ENCODE measurements at places on chromosomes 5 and 9. TPM values are rescaled to one million over a fixed set of nuclear protein-coding genes. Genes with fewer than 3 reads are reported as not detected.

The PCDHGB2 gene
- 0.20 TPM for total RNA-seq

DNA sequence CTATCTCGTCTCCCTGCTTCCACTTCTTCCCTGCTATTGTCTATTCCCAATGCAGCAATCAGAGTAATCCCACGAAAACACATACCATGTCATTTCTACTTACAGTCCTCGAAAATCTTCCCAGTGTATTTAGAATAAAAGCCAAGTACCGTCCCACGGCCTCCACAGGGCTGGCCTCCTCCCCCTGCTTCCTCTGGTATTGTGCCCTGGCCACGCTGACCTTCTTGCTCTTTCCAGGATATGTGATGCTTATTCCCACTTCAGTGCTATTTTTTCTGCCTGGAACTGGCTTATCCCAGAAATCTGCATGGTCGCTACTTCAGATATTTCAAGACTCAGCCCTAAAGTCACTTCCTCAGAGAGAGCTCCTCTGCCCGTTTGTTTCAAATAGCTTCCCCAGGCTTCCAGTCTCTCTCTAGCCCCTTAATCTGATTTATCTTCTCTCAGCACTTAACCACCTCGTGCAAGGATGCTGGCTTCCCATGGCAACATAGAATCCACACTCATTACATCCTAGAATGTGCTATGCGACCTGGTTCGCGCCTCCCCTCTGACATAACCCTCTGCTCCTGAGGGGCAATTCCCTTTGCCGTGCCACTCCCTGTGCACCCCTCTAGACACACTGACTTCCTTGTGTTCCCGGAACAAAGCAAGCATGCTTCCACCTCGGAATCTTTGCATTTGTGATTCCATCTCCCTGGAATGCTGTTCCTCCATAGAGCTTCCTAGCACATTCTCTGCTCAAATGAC, 365.9 kb downstream of the ZSWIM6 start:
- no peak for DNase-seq

The SH3TC2 gene
- not detected for total RNA-seq

GRCh38 chr5:5258564-5258963, 118.4 kb downstream of the ADAMTS16 start:
- no peak for DNase-seq

GRCh38 chr9:71144495-71144894, 23.1 kb upstream of the TRPM3 start:
- no peak for DNase-seq

GRCh38 chr9:107827304-107827703, 337.7 kb upstream of the KLF4 start:
- no peak for DNase-seq

DNA sequence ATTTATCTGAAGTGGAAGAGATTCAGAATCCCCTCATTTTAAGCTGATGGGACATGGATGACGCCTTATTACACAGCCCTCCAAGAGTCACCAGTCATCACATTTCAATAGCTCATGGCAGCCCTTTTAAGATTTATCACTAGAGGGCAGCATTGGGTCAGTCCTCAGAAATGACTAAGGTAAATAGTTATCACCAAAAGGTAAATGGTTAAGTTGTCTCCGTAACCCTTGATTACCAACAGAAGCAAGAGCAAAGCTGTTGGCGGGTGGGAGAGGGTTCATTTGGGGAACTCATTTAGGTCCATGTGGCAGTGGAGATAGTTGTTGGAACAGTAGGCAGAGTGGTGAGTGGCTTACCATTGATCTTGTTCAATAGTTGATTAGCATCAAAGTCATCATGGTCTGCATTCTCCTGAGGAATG, 12.0 kb upstream of the C9 start:
- DNase-seq: no peak

GRCh38 chr5:133381571-133382365, 230.6 kb downstream of the FSTL4 start:
- DNase-seq: peak; percentile 31

DNA sequence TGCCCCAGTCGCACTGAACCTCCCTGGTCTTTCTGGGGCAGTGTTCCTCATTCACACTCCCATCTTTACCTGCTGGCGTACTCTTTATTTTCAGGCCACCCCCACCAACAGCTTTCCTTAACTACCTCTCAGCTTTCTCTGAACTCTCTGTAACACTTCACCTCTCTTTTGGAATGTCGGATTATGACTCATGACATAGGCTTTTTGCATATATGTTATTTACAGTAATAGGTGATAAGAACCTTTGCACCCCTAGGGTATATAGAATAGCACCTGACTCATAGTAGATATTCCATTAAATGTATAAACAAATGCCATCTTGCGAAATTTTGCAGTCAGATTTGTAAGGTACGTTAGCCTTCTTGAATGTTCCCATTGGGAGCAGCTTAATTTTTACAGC, 52.9 kb upstream of the MIER3 start:
- DNase-seq: no peak

DNA sequence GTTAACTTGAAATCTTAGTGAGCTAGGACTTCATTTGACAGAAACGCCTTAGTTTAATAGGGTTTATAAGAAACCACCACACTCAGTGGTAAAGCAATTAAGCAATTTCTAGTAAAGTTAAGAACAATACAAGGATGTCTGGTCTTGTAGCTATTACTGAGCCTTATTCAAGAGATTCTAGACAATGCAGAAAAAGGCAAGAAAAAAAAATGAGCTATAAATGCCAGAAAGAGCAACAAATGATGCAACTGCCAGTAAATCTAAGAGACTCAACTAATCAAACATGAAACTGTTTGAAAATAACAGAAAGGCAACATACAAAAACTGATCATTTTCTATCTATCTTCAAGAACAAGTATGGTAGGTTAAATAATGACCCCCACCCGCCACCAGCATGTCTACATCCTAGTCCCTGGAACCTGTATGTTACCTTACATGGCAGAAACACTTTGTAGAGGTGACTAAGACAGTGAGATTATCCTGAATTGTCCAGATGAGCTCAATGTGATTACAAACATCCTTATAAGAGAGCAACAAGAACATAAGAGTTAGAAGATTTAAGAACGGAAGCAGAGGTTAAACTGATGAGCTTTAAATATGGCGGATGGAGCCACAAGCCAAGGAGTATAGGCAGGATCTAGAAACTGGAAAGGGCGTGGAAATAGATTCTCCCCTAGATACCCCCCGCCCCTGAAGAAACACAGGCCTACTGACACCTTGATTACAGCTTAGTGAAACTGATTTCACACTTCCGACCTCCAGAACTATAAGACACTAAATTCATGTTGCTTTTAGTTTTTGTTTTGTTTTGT, 93.0 kb downstream of the SUSD1 start:
- DNase-seq: no peak

DNA sequence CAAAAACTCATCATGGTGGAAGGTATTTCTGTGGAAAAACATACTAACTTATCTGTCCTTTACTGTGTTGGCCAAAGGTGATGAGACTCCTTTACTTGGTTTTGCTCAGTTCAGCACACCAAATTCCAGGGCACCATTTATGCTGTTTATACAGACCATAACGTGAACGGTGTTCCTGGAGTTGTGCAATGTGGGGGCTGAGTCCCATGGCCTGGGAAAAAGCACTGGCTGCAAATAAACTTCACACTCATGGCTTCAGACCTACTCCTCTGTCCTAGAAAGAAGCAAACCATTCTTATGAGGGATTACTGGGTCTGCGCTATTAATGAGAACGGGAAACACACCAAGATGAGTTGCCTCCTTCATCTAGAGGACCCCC, 10.4 kb downstream of the FREM1 start:
- no peak for DNase-seq

DNA sequence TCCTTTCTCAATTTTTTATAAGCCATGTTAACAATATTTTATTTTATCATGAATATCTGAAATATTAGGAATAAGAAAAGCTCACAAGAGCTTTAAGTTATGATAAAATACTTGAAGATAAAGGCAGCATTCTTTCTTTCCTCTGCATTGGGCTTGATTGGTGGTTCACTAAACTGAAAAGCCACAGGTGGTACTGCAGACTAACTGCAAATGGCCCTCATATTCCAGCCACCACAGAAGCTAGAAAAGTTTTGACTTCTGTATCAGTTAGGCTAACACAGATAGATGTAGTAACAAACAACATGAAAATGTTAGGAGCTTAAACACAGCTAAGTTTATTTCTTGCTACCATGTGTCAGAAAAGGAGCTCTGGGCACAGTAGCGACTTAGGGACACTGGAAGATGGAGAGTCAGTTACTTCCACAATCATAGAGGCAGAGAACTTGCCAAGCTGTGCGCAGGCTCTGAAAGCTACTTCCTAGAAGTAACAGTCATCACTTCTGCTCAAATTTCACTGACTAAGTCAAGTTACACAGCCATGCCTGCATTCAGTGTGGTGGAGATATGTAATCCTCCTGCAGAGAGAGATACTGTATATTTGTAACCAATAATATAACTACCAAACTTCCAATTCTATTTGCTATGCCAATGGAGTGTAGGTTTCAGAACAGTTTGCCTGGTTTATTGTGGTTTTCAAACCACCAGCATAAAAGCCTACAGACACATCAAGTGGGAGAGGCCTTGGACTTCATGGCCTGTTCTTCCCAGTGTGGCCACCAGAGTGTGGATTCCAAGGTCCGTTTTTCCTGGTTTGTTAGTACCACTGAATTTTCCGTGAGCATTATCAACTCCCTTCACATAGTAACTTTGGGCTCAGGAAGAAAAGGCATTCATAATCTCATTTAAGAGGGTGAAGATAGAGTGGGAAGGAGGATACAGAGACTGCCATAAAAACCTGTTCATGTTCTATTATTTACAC, 268.3 kb downstream of the PJA2 start:
- DNase-seq: no peak

The KIF24 gene
- total RNA-seq: 6.1 TPM

DNA sequence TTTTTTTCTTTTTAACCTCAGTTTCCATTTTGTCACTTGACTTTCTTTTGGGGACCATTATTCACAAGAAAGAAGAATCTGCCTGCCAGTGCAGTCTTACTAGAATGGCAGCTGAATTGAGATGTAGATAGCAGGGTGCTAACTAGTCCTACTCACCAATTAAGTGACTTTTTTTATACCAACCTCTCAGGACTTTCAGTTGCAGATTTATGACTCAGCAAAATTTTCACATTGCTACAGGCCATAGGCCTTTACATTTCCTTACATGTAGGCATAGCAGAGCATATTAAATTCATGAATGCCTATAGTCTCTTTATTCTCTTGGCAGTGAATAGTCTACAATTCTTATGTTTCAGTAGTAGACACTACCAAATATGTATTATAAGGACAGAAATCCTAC, 54.0 kb upstream of the FKTN start:
- no peak for DNase-seq

DNA sequence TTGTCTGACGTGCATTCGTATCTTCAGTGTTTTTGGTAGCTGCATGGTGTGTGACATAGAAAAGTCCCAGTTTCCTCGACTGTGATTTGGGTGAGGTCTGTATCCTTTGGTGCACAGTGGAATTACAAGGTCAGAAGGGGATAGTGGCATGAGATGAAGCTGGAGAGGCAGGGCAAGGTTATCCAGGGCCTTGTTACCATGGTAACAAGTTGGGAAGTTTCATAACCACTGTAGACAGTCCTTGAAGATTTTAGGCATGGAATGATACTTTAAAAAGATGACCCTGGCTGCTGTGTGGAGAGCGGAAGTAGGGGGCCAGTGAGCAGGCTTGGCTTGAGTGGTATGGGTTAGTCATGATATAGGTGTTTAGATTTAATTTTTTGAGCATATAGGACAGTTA, 11.9 kb downstream of the EHMT1 start:
- DNase-seq: no peak

GRCh38 chr9:96163712-96164111, 138.3 kb downstream of the HSD17B3 start:
- no peak for DNase-seq

DNA sequence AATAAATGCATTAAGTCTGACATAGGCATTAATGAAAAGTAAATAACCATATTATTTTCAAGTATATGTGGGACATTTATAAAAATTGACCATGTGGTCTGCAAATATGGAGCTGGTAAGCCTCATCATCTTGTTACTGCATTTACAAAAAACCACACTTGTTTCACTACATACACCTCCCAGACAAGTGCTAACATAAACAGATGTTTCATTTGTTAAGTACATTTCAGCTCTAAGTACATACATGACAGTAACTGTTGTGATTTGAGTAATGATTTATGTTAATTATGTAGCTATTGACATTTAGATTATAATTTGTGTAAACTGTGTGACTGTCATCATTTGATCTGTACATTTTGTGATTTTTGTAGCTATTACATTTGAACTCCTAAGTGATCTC, 13.9 kb downstream of the IDNK start:
- DNase-seq: no peak

DNA sequence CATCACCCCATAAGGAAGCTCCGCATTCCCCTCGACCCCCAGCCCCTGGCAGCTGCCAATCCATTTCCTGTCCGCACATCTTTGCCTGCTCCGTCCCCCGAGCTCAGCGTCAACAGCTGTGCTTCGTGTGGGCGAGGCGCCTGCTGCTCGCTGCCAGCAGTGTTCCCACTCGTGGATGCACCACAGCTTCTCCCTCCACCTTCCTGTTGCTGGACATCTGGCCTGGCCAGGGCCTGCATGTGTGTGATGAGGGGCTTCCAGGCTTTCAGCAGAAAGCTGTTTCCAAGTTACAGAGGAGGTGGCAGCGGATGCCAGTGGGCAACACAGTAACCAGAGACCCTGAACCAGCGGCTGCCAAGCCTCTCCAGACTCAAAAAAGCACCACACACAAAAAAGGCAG, 86.0 kb downstream of the PRRT1B start:
- no peak for DNase-seq
